Jurkat, Clone E6-1 (cell line): ENCODE measurements at places on chromosomes 1 and 21.

- no peak for DNase-seq
Observed at GRCh38 chr21:34097442-34097841, 24.1 kb downstream of the MRPS6 start.

DNA sequence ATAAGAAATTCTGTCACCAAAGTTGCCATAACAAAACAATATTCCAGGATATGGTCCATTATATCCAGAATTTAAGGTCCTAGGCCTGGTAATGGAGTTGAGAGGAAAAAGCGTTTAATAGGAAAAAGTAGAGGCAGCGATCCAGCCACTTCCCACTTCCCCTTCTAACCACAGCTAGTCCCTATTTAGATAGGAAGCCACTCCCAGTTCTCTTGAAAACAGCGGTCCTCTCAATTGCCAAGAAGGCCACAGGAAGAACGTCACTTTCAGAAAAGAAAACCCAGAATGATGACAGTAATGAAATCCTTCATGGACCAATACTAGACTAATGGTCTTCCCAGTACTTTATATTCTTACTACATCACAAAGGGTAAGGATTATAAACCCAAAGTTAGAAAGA lies 38.6 kb downstream of the ABL2 start:
- no peak for DNase-seq

DNA sequence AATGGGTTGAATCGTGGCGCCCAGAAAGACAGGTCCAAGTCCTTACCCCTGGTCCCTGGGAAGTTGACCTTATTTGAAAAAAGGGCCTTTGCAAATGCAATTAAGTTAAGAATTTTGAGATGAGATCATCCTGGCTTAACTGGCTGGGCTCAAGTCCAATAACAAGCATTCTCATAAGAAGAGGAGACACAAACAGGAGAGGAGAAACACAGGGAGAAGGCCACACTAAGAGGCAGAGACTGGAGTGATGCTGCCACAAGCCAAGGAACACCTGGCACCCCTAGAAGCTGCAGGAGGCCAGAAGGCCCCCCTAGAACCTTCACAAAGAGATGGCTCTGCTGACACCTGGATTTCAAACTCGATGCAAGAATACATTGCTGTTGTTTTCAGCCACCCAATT lies 44.6 kb downstream of the PDPN start:
- no peak for DNase-seq

DNA sequence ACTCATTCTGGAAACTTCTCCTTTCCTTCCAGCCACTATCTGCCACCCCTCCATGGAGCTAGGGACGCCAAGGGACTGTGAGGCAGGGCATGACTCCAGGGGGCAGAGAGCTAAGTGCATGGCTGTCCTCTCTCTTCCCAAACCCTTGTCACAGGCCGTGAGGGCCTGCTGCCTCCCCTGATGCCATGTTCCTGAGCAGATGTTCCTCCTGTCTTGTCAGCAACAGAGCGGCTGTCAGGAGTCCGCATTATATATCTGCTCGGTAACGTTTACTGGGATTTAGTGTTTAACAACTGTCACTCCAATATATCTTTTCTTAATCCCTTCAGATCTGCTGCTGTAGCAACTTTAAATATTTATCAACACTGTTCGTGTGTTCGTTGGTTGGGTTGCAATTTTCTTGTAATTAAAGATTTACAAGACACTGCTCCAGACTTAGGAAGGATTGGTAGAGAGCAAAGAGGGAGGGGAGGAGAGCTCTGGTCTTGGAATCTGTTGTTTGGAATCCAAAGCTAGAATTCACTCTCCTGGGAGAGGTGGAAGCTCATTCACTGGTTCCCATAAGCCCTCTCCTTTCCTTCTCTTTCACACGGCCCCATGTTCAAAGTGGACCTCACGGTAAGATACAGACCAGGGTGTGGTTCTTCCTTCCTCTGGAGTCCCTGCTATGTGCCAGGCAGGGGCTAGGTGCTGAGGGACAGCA lies 76.2 kb downstream of the MDM4 start:
- DNase-seq: no peak

- DNase-seq: no peak
Observed at GRCh38 chr1:22875841-22876240, 96.8 kb downstream of the LACTBL1 start.

- no peak for DNase-seq
Observed at GRCh38 chr1:80075351-80075750, 1068.8 kb upstream of the ADGRL4 start.

DNA sequence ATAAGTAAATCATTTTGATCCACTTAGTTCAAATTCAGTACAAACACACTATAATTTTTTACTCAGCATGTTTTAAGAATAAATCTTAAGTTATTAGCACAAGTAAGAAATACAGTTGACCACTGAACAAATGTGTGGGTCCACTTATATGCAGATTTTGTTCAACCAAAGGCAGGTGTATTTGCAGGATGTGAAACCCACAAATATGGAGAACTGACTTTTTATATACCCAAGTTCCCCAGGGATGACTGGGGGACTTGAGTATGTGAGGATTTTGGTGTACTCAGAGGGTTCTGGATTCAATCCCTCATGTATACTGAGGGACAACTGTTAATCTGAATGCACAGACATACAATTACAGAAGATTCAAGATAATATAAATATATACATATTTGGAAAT lies 25.7 kb upstream of the ERICH3 start:
- DNase-seq: no peak

DNA sequence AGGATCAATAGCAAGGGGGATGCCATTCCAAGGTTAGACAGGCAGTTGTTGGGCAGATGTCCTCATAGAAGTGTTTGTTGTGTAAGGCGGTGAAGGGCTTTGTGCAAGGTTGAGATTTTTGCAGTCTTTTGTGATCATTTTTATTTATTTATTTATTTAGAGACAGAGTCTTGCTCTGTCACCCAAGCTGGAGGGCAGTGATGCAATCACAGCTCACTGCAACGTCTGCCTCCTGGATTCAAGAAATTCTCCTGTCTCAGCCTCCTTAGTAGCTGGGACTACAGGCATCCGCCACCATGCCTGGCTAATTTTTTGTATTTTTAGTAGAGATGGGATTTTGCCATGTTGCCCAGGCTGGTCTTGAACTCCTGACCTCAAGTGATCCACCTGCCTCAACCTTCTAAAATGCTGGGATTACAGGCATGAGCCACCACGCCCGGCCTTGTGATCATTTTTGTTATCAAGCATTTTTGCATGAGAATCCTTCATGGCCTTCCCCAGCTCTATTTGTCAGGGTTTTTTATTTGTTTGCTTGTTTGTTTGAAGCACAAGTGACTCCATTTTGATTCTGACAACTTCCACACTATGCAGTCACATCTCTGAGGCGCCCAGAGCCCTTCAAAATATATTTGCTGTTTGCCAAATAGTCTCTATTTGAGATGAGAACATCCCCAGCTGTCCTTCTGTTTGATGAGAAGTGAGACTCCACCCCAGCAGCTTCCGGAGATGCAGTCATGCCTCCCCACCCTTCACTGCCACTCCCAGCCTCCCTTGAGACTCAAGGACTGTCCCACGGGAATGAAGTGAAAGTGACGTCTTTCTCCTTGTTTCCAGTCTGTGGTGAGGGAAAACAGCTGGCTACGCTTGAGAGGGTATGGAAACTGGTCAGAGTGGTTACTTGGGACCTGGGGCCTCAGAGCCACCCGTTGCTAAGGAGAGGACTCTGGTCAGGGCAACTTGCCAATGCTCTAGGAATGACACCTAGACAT lies 38.0 kb downstream of the TMEM50B start:
- DNase-seq: no peak

- no peak for DNase-seq
Observed at GRCh38 chr1:178686407-178686806, 38.6 kb upstream of the RALGPS2 start.

- DNase-seq: no peak
Observed at GRCh38 chr1:61386323-61386722, 304.0 kb downstream of the NFIA start.

GRCh38 chr1:116737855-116738321 lies 16.3 kb upstream of the CD2 start:
- DNase-seq: no peak

DNA sequence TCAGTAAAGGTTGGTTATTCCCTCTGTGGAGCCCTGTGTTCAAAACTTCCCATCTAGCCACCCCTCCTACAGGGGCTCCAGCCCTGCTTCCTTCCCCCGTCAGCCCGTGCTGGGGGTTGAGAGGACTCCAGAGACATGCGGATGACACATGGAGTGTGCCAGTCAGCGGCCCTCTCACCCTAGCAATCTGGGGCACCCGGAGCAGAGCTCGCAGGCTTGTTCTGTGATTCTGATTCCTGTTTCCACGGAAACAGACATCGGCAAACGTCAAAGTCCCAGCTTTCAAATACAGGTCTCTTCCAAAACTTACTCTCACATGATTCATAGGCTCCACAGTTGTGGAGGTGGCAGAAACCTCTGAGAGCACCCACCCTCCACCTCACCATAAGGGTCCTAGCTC lies 9.8 kb upstream of the SSBP3 start:
- no peak for DNase-seq

DNA sequence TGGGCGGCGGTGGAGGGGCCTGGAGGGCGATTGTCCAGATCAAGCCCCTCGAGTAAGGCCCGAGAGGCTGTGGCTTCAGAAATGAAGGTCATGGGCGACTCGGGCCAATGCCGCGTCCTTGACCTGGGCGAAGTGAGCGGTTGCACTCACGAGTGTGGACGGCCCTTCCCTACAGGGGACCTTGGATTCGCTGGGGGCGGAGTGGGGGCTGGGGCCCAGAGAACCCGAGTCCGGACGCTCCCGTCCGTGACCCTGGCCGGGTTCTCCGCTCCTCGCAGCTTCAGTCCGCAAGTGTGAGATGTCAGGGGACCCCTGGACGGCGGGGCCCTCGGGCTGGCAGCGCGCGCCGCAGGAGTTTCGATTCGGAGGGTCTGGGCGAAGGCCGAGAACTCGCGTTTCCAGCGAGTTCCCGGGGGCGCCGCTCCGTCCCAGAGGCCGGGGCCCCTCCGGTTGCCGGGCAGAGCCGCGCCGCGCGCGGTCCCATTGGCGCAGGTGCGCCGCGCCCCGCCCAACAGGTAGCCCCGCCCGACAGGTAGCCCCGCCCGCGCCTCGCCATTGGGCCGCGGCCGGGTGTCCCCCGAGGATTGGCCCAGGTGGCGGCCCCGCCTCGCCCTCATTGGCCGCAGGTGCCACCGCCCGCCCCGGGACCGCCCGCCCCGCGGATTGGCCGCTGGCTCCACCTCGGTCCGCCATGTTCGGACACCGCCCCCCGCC lies at the start of gene PRKCZ:
TSS of gene PRKCZ (plus strand) at position 694 of the 714 bp plus-strand sequence. CDS start 220 bp downstream, outside the sequence.
- DNase-seq: no peak

DNA sequence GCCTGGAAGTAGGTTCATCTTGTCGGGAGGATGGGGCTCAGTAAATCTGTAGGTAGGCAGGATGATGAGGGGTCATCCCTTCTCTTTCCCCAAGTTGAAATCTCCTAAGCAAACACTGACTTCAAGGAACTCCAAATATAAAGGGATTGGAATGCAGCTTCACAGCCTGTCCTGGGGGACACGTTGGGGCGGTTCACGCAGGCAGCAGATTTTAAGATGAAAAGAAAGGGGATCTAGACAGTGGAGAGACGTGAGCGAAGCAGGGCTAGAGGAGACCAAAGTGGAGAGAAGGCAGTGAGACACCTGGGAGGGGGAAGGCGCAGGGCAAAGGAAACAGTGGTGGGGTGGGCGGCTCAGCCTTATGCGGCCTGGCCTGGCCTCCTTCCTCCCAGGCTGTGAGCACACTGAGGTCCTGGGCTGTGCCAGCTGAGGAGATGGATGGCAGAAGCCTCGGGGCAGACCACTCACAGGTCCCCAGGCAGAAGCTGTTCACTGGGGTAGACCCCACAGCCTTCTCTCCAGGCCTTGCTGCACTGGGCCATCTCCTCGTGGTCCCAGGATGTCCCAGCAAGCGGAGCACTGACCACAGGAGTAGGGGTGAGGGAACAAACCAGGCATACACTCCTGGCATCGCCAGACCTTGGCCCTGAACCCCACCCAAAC lies 51.7 kb downstream of the TOR1AIP2 start:
- no peak for DNase-seq

- DNase-seq: no peak
Observed at GRCh38 chr1:10615332-10615731, 140.6 kb downstream of the PEX14 start.

- no peak for DNase-seq
Observed at GRCh38 chr1:3733094-3733882, 19.0 kb upstream of the CCDC27 start.

GRCh38 chr1:55420026-55420425 lies 204.9 kb upstream of the USP24 start:
- DNase-seq: no peak

GRCh38 chr21:27212441-27212840 lies 245.6 kb upstream of the ADAMTS5 start:
- no peak for DNase-seq

- no peak for DNase-seq
Observed at GRCh38 chr21:27772816-27773215, 805.9 kb upstream of the ADAMTS5 start.

DNA sequence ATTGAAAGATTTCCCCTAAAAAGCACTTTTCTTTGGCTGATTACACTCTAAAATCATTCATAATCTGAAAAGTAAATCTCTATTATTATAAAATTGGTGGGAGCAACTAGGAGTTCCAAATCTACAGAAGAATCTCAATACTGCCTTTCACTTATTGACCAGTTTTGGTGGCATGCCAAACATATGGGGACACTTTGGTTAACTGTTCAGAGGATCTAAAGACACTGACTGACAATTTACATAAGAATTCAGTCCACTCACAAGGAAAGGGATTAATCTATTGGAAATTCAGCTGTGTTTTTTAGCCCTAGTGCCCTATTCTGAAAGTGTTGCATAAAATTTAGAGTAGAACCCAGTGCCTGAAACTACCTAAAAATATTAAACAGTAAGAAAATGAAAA lies 113.6 kb downstream of the LRRC40 start:
- DNase-seq: no peak

- no peak for DNase-seq
Observed at GRCh38 chr1:212587016-212587887, 21.3 kb upstream of the ATF3 start.

GRCh38 chr1:15258833-15259621 lies 12.0 kb downstream of the FHAD1 start:
- DNase-seq: no peak

- DNase-seq: no peak
Observed at GRCh38 chr1:179958359-179958758, 3.7 kb downstream of the CEP350 start.

- peak; percentile 60 for DNase-seq
Observed at GRCh38 chr21:43659136-43660000, at the start of the genes HSF2BP and RRP1B. TSS of gene HSF2BP (minus strand) at chr21:43659488. CDS start at chr21:43658096, 1,392 bp downstream. TSS of gene RRP1B (plus strand) at chr21:43659560. CDS start at chr21:43659665, 105 bp downstream.

GRCh38 chr1:41698916-41699860 lies 214.7 kb upstream of the EDN2 start:
- DNase-seq: no peak

- no peak for DNase-seq
Observed at GRCh38 chr21:20852866-20853265, 145.3 kb upstream of the NCAM2 start.

DNA sequence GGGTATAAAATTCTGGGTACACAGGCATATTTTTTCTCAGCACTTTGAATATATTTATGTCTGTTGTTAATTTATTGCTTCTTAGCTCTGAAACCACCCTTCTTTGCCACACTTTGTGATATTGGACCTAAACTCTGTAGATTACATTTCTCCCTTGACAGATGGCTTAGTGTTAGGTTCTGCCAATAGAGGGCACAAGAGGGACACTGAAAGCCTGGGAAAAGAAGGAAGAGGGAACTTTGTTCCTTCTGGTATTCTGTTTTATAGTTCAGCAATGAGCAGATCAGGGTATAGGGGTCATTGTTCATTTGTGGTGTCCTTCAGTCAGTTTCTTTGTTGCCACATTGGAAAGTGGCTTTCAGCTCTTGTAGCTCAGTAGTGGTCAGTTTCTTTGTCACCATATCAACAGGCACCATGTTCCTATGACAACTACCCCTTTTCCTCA lies 423.5 kb upstream of the PROX1 start:
- DNase-seq: no peak
